ENCODE measurements at places on chromosomes 5 and 9. TPM values are rescaled to one million over a fixed set of nuclear protein-coding genes. Genes with fewer than 3 reads are reported as not detected.

GRCh38 chr5:129506086-129506485 lies 46.0 kb downstream of the ADAMTS19 start:
- DNase-seq: no peak
- H3K4me1 ChIP-seq: no peaks in the 10 kb centered on the region

PCSK1 gene
- polyA plus RNA-seq: 0.26 TPM

PBX3 gene
- 45.3 TPM for polyA plus RNA-seq

KCNMB1 gene
- polyA plus RNA-seq: 1.1 TPM
